BJ (cell line): ENCODE measurements at places on chromosomes 5 and 9. TPM values are rescaled to one million over a fixed set of nuclear protein-coding genes. Genes with fewer than 3 reads are reported as not detected.

JMY gene
- 2.1 and 4.1 TPM in 2 replicates for polyA plus RNA-seq

IFNA13 gene
- not detected in 2 replicates for polyA plus RNA-seq

EEIG1 gene
- polyA plus RNA-seq = 7.3 and 26.6 TPM in 2 replicates

PTGDS gene
- 0.31 and 0.58 TPM in 2 replicates for polyA plus RNA-seq

FCN2 gene
- polyA plus RNA-seq = not detected in 2 replicates

CRHBP gene
- 0.05 TPM in 1 of 2 replicates, not detected in the other for polyA plus RNA-seq

ACTBL2 gene
- polyA plus RNA-seq = 0.05 and 0.07 TPM in 2 replicates

DNAH5 gene
- polyA plus RNA-seq = 1.1 and 1.8 TPM in 2 replicates

AKNA gene
- polyA plus RNA-seq = 6.3 and 11.8 TPM in 2 replicates

DNA sequence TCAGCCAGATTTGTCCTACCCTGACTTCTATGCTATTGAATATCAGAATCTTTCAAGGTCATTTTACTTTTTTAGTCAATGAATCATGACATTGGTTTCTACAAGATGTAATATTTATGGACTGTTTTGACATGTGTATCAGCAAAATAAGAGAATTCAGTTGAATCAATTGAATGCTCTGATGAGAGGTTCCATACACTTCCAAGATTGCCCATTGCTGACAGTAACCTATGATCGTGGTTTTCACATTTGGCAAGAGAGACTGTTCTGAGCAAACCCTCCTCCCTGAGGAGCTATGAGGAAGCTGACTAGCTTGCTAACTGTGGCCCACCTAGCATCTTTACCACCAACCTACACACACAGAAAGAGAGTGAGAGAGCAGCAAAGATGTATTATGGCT is 56.7 kb upstream of the FST start:
- DNase-seq = no peak

DNA sequence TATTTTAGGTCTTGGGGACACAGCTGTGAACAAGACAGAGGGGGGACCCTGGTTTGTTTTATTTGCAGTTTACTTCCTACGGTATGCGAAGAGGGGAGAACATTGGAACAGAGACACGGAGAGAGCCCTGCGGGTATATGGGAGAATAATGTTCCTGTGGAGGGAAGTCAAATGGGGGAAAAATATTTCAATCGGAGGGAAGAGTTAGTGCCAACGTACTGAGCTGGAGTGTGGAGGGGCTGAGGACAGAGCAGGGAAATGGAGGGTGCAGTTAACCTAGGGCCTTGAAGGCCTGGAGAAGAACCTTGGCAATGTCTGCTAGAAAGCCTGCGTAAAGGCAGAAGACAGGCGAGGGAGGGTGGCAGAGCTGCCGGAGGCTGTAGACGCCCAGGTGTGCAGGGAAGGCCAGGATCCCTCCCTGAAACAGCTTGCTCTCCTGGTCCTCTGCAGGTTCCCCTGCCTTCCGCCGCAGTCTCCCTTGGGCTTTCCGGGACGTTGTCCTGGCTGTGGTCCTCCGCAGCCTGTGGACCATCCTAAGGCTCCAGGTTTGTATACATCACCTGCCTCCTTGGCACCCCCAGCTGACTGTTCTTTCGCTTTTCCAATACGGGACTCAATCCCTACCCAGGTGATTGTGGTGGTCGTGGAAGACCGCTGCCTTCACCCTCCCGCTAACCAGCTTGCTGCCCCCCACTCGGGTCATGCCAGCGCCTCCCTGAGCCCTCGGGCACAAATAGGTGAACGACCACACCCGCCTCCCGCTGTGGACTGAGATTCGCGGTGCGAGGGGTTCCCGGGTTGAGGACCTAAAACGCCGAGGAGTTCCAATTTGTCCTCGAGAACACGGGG is 1.9 kb upstream of the RACK1 start:
- DNase-seq = no peak

- DNase-seq = no peak
Measured at GRCh38 chr5:60719329-60719728, 19.4 kb upstream of the DEPDC1B start.

DNA sequence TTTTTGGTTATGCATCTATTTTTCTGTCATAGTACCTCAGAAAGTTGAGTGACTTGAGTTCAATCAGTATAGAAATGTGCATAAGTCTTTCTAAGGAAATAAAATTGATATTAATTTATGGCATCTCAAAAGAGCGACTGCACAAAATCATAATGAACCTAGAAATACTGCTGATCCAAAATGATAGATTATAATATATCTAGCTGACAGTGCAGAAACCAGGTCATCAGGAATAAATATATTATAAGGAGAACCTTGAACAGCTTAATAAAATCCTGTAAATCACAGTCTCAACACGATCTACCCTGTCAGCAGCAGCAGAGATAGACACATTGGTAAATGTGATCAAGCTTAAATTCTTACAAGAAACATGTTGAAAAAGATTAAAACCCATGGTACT is 1106.6 kb upstream of the CDH18 start:
- DNase-seq = no peak

GRCh38 chr9:74666625-74667316 is 169.6 kb downstream of the RORB start:
- no peak for DNase-seq

DNA sequence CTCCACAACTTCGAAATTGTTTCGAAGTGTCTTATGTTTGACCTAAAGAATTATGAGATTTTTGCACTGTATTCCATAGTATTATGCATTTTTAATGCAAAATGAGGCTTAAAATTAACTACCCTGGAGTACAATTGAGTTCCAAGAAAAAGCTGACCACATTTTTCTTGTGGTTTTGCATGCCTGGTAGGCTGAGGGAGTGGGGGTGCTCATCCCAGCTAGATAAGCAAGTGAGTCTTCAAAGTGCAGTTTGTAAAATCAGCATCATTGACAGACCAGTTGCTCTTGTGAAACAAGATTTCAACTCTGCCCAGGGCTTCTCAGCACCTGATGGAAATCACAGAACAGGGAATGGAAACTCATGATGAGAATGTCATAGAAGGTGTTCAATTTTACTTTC is 17.0 kb upstream of the NDUFS4 start:
- no peak for DNase-seq

DNA sequence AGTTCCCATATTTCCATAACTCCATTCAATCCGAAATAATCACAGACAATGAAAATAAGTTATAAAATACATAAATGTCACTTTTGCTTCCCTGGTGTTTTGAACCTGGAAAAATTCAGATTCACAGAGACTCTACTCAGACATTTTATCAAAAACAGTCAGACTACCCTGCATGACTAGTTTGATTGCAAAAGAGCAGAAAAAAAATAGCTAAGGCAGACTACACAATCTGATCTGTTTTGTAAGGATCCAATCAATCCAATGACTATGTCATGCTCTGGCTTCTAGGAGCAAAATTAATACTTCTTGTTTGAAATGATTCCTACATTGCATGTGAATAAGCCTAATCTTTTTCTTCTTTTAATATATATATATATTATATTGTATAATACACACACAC is 1262.6 kb downstream of the EFNA5 start:
- no peak for DNase-seq

- DNase-seq = no peak
Measured at GRCh38 chr9:129322641-129323375, 144.7 kb upstream of the IER5L start.

DNA sequence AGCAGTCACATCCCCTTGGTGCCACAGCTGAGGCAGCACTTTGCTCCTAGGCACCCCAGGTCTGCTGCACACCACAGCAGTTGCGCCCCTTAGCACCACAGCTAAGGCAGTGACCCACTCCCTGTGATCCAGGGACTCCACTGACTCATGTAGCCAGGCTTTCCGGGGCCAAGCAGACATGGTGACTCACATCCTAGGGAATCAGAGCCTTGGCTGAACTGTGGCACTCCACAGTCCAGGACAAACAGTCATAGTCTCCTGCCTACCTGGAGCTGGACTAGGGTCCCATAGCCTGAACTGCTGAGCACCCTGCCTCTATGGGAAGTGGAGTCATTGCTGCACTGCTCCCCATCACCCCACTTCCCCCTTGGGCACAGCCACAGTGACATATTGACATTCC is 338.7 kb downstream of the NPR3 start:
- peak; percentile 56 for DNase-seq

GRCh38 chr9:100739666-100740065 is 161.8 kb downstream of the CAVIN4 start:
- no peak for DNase-seq

DNA sequence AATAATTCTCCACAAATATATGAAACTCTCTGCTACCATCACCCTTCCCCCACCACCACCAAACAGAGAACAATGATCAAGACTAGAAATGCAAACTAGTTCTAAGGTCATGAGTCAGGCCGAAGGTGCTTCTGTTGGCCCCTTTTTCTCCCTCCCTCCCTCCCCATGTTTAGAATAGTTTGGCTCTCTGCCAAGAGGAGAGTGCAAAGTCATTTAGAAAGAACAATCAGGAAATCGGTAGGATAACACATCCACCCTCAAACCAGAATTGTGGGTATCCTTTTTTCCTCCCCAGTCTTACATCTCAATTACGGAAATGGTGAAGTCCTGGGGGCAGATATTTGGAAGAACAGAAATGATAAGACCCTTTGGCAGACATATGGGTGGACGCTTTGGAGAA is 170.1 kb downstream of the SLF1 start:
- DNase-seq = no peak

GRCh38 chr9:128494746-128495129 is 9.8 kb upstream of the GLE1 start:
- DNase-seq = no peak

DNA sequence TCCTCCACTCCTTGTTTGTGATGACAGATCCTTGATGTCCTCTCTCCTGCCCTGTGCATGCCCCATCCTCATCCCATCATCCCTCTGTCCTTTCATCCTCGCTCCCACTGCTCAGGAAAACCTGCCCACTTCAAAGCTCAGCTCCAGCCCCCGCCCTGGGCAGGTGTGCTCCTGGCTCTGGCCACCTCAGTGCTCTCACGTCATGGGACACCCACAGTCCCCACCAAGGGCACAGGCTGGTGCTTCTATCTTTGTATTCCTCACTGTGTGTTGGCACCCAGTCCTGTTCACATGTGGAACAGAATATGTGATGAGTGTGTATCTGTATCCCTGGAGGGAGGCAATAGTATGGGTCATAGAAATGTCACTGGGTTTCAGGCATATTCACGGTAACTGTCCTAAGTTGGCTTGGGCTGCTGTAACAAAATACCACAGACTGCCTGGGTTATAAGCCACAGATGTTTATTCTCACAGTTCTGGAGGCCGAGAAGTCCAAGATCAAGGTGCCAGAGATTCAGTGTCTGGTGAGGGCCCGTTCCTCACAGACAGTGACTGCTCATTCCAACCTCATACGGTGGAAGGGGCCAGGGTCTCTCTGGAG is 13.5 kb downstream of the GFPT2 start:
- no peak for DNase-seq

DNA sequence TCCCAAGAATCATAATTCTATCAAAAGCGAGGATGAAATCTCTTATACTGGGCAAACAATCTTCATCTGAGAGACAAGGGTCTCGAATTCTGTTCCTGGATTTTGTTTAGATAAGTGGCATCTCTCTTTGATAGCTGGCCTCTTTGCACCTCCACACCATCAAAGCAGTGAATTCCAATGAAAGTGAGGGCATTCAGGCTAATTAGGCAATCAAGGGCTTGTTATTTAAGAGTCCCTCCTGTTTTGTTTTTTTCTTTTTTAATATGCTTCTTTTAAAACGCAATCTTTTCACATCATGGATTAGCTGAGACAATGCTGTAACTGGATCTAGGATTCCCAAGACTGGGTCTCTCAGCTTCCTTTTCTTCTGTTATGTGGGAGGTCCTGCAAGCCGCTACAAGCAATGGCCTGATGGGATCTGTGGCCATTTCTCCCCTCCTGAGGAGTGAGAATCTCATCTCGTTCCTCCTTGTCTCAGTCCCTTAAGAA is 67.9 kb downstream of the TNC start:
- no peak for DNase-seq

GRCh38 chr5:159814805-159815585 is 101.3 kb upstream of the ADRA1B start:
- no peak for DNase-seq

DNA sequence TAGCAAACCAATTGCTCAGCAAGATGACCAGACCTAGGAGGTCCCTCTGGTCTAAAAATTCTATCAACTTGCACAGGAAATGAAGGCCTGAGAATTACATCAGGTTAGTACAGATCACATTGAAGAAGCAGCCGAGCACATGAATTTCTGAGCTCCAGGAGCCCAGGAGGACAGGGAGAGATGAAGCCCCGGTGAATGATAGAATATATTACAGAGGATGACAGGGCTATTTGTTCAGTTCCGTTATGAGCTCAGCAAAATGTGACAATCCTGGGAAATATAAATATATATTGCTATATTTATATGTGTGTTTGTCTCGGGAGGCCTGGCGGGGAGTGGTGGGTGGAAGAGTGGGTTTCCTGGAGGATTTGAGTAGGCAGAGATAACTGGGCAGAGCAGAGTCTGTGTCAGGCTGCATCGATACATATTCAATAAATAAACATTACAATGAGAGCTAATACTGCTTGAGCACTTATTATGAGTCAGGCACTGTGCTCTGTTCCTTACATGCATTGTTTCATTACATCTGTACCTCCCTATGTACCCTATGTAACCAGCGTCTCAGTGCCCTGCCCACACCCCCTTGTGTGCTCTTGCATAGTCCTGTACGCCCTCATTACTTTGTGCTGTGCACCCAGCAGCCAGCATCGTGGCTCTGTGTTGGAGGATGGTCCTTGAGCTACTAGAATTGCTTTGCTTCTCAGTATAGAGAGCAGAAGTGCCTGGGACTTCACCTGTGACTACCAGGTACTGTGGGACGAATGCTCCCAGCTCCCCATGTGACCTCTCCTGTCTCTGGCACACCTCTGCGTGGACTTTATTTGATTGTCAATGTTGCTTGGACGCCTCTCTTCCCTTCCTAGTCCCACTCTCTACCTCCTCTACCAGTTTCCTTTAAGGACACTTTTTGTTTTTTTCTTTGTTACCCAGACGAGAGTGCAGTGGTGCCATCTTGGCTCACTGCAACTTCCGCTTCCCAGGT is 58.1 kb upstream of the KLF9 start:
- DNase-seq = no peak

DNA sequence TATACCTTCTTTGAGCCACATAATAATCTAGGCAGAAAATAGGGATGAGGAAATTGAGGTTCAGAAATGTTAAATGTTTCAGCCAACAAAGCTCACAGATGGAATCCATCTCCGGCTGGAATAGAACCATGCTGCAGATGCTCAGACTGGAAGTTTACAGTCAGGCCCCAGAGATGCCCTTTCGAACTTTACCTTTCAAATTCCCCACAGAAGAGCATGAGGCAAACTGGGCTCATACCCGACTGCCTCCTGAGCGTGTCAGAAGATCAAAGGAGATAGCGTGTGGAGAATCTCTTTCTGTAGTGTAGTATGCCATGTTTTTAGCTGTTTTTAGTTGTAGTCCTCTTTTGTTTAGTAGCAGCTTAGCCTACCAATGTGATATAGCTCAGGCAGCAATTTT is 72.0 kb upstream of the DAP start:
- DNase-seq = no peak

DNA sequence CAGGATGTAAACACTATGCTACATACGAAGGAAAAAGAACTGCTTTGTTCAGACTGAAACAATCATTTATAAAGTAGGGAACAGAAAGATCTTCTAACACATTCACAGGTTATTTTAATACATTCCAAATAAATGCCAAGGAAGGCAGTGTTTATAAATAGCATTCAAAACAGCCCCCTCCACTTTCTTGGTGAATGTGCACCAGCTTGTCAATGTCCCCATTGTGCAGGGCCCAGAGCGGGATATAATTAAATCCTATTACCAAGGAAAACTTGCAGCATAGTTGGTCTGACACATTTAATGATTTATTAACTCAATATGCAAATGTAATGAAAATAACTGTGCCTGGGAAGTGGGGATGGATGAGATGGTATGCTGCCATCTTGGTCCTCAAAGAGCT is 135.9 kb upstream of the RAD23B start:
- DNase-seq = no peak
